GM23248 (cell line): ENCODE measurements at places on chromosomes 2 and 18. TPM values are rescaled to one million over a fixed set of nuclear protein-coding genes. Genes with fewer than 3 reads are reported as not detected.

GRCh38 chr2:3171564-3172264 lies 205.9 kb downstream of the EIPR1 start:
- DNase-seq, result no peak

DNA sequence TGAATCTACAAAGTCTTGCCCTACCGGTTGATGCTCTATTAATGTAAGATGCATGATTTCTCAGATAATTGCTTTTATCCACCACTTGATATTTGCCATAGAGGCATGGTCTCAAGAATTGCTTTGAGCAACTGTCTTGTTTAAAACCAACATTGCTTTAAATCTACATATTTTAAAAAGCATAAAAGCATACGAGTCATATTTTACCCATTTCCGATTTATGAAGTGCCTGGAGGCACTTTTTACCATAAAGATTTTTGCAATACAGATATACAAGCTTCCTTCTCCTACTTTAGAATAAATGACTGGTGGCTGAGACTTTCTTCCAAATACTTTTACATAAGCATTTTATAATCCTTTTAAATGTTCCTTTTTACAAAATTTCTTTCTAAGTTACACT lies 517.6 kb downstream of the TXNL1 start:
- no peak for DNase-seq

DNA sequence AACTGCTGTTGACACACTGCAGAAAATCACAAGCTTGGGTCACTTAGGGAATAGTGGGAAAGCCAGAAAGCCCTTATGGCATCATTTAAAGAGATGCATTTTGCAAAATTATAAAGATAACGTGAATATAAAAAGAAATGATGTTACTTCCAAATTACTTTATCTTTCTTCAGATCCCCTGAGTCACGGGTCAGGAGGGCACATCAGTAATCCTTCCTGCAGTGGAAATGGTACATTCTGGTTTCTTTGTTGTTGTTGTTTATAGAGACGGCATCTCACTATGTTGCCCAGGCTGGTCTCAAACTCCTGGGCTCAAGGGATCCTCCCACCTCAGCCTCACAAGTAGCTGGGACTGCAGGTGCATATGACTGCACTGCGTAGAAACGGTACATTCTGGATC lies 9.8 kb upstream of the EPG5 start:
- no peak for DNase-seq

DNA sequence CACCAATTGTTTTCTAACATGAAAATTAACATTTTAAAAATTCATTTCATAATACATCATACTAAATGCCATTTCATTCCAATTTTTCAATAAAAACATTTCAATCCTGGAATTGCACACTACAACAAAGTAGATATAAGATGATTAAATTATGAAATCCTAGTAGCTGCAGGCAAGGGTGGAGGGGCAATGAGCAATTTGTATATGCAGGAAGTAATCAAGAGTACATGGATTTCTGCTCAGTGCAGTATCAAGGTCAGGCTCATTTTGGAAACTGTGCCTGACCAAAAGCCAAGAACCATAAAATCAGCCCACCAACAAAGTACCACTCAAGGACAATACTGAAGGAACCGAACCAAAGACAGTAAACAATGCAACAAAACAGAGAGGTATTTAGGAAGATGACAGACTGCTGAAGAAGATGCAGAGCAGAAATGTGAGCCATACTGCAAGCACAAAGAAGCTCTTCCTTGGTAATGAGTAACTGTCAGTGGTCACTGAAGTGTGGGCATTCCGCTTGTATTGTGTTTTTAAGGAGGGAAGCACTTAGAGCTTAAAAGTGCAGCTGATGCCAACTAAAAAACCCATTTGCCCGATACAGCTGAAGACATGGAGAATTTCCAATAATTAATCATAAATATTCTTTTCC lies 34.5 kb upstream of the DSEL start:
- no peak for DNase-seq

GRCh38 chr2:177523781-177524180 lies 131.2 kb downstream of the AGPS start:
- no peak for DNase-seq

DNA sequence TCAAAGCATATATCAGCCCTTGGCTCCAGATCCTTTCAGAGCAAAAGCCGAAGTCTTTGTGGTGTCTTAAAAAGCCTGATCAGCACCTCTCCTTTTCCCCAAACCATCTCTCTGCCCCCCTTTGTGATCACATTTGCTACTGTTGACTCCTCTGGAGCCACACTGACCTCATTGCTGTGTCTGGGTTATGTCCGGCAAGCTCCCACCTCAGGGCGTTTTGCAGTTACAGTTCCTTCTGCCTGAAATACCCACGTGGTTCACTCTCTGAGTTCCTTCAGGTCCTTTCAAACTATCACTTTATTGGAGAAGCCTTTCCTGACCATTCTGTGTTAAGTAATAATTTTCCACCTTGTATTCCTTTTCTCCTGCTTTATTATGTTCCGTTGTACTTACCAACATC lies 11.8 kb downstream of the C2orf69 start:
- no peak for DNase-seq

The RTKN gene
- 13.0 and 14.5 TPM in 2 replicates for polyA plus RNA-seq

The SLC4A5 gene
- polyA plus RNA-seq, result 0.35 TPM in 1 of 2 replicates, not detected in the other

The TMEM247 gene
- not detected in 2 replicates for polyA plus RNA-seq

The SERPINE2 gene
- 5,355 and 5,534 TPM in 2 replicates for polyA plus RNA-seq

The UPP2 gene
- not detected in 2 replicates for polyA plus RNA-seq
